ENCODE measurements at places on chromosomes 5 and 9.

DNA sequence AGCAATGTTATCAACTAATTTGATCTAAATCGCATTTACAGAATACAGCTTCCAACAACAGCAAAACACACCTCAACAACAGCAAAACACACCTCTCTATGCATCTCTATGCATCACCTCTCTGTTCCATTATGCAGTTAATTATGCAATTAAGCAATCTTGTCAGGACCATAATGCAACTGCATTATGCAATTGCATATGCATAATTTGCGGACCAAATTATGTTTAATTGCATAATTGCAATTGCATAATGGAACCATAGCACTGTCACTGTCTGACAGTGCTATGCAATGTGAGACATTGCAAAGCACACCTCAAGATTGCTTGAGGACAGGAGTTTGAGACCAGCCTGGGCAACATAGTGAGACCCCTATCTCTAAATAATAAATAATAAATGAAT is 80.4 kb upstream of the PRSS3 start:
- no peak for DNase-seq

DNA sequence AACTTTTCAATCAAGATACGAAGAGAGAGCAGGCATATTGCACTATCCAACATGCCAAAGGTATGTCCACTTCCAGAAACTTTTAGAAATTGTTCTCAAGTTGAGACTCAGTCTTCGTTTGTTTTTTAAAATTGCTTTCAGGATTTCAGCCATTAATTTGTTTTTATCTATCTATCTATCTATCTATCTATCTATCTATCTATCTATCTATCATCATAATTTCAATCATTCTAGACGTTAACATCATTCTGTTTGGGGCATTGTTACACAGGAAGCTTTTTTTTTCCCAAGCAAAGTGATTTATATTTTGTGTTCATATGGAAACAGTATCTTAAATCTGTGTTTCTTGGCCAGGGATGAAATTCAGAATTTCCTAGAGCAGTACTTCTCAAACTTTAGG is 7.6 kb downstream of the ERAP2 start:
- DNase-seq: no peak

DNA sequence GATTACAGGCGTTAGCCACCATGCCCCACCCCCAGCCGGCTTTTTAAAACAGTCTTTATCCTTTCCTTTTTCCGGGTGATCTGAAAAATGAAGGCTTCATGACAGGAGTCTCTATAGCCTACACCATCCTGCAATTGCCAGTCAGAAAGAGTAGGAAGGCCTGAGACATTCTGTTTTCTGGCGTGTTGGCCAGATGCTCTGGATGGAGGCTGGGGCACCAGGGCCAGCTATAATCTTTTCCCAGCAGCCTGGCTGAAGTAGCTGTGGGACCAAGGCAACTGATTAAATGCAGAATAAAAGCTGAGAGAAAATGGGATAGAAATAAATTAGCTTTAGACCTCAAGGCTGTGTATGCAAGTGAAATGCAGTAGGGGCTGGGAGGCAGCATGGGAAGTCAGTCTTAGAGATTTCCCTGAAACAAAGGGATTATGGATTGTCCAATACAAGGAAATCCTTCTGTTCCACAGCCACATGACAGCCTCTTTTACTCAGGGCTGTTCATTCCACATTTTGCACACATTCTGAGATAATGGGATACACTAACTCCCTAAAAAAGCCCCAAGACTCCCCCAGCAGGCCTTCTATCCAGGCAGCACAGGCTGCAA is 116.0 kb upstream of the LRRTM2 start:
- no peak for DNase-seq

DNA sequence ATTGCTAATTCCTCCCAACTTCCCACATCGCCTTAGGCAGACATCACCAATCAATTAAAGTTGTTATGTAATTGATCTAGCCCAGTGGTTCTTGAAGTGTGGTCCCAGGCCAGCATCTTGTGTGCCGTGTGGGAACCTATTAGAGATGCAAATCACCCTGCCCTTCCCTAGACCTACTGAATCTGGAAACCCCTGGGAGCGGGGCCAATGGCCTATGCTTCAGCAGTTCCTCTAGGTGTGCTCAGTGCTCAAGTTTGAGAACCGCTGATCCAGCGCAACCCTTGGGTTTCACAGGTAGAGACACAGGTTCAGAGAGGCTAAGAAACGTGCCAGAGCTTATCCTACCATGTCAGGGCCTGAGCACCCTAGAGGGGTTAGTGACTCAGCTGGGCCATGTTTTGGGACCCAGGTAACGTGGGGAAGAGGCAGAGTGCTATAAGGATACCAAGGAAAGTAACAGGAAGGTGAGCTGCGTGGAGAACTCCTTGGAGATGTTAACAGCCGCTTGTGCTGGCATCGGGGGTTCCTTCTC is 4.4 kb downstream of the SLC34A1 start:
- no peak for DNase-seq

GRCh38 chr5:176888865-176889165 is 10.3 kb downstream of the HK3 start:
- no peak for DNase-seq

GRCh38 chr9:134377143-134377484 is 50.9 kb downstream of the RXRA start:
- no peak for DNase-seq

GRCh38 chr5:40106847-40107246 is 572.9 kb upstream of the PTGER4 start:
- no peak for DNase-seq

DNA sequence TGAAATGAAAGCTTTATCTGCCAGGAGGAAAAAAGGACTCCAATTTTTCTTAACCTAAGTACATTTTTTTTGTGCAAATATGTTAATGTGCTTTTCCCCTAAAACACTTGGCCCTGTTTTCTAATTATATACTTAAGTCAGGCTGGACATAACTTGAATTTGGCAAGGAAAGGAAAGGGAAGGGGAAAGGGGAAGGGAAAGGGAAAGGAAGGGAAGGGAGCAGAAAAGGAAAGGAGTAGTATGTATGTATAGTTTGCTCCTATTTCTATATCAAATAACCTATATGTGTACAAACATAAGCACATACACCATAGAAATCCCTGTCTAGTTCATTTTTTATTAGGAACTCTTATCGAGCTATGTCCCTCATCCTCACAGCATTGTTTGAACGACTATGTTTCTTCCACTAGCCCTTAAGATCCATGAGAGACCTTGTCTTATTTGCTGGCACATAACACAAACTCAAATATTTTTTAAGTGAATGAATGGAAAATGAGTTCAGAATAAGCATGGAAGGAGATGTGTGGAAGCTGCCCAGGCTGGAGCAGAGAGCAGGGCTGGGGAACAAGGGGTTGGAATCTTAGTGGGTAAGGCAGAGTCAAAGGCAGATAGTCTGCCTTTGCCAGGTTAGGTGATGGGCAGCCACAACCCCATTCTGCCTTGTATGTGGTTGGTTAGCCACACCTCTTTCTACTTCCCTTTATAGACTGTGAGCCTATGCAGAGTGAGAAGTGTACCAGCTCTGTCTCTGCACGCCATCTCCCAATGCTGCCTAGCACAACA is 70.0 kb downstream of the KLHL3 start:
- DNase-seq: peak; percentile 3

DNA sequence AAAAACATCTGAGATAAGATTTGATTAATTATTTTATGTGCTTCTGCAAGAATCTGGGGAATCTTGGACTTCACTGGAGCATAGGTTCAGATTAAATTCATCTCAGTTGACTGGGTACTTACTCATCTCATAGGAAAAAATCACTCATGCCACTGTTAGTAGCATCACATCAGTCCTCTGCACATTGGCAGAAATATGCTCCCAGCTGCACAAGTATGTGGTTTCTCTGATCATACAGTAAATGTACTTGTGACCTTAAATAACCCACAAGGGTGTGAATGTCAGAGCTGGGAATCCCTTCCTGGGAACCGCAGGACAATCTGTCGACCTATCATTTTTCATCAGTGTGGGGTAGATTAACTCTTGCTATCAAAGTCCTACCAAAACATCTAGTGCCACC is 203.7 kb upstream of the SLC24A2 start:
- no peak for DNase-seq

- DNase-seq: no peak
These were observed 167.2 kb downstream of the C9orf152 start for GRCh38 chr9:110040788-110041187.

DNA sequence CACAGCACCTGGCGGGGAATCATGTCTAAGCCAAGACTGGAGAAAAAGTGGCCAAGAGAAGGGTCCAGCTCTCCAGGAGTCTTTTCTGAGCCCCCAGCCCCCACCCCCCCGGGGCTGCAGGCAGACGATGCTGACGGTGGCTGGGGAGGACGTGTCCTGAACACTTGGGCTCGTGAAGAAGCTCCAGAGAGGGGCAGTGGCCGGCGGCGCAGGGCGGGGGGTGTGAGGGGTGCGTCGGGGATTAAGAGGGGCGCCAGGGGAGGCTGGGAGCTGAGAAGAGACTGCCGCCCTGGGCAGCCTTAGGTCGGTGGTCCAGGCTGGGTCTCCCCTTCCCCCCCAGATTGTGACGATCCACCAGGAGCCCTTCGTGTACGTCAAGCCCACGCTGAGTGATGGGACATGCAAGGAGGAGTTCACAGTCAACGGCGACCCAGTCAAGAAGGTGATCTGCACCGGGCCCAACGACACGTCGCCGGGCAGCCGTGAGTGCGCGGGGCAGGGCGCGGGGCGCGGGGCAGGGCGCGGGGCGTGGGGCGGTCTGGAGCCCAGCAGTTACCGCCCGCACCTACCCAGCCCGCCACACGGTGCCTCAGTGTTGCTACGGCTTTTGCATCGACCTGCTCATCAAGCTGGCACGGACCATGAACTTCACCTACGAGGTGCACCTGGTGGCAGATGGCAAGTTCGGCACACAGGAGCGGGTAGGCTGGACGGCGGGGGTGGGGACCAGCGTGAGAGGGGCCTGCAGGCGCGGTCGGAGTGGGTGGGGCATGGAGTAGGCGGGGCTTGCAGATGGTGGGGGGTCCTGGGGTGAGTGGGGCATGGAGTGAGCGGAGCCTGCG is 8.9 kb downstream of the LRRC26 start:
- DNase-seq: no peak

- DNase-seq: no peak
These were observed 63.4 kb downstream of the BARX1 start for GRCh38 chr9:93891549-93892310.

DNA sequence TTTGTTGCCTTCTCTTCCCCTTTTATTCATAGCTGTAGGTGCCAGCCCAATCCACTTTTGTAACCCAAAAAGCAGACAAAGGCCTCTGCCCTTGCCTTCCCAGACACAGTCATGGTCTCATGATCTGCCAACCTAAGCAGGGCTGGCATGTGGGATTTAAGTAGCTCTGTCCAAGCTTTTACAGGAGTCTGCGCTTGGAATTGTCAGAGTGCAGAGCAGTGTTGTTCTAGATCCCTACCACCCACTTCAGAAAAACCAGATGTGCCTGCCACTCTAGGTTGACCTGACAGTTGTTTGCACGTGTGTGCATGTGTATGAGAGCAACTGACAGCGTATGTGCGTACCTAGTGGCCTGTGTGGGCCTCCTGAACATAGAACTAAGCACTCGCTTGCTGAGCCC is 87.8 kb upstream of the SPRY4 start:
- no peak for DNase-seq

GRCh38 chr9:124218438-124218982 is 39.2 kb upstream of the NEK6 start:
- no peak for DNase-seq

DNA sequence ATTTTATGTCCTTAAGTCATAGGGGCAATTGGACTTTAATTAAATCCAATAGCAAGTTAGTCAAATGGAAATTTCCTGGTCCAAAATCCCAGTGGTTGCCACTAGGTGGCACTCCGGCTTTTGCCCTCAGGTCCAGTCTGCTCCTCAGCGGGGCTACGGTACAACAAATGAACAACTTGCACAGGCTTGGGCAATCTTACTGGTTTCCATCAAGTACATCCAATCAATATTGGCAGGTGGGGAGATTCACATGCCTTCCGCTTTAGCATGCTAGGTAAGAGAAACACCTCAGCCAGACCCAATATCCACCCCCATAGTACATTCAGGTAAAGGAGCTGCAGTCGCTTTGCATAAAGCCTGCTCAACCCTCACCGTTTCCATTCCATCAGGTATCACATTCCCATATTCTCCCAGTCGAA is 6.3 kb upstream of the MXD3 start:
- DNase-seq: no peak

DNA sequence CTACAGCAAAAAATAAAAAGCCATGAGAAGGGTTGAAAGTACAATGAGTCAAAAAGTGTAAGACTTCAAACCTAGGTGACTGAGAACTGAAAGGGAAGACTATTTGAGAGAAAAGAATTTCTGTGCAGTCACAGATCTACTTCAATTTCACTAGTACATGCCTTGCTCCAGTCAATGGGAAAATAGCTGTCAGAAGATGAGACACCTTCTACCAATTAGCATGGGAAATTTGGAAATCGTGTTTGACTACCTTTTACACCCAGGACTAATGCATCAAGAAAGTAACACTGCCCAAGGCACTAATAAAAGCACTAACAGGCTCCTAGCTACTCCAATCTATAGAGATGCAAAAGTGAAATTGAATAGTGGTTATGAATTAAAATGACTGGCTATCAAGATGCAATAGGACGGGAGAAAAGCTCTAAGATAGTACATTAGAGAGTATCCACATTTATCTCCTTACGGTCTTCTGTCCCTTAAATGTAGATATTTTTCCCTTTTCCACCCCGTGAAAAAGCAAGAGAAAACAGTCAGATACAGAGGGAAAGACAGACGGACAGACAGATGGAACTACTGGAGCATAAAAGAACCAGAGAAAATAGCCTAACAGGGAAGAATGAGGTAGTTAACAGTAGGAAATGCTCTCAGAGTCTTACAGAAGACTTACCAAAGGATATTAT is 15.2 kb downstream of the ERP44 start:
- DNase-seq: no peak

- no peak for DNase-seq
These were observed 70.1 kb upstream of the MEF2C start for GRCh38 chr5:88952996-88953643.

DNA sequence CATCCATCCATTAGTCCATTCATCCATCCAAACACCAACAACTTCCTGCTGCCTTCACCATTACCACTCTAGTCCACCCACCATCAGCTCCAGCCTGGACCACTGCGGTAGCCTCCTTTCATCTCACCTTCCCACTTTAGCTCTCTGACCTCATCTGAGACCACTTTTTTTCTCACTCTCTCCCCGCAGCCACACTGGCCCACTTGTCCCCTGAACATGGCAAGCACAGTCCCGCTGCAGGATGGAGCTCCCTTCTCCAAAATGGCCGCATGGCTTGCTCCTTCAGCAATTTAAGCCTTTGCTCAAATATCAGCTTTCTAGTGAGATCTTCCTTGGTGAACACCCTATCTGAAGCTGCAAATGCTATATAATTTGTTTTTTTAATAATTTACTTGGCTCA is 11.1 kb downstream of the CSF1R start:
- no peak for DNase-seq

All from stimulated activated CD8-positive, alpha-beta memory T cell treated with anti-CD3 and anti-CD28 coated beads, Interleukin-15, amount 100 ng/mL, for 4 hours (primary cell).